ENCODE measurements at places on chromosomes 5 and 9.

GRCh38 chr9:78896479-78896878 is 599.6 kb downstream of the PSAT1 start:
- DNase-seq = no peak

DNA sequence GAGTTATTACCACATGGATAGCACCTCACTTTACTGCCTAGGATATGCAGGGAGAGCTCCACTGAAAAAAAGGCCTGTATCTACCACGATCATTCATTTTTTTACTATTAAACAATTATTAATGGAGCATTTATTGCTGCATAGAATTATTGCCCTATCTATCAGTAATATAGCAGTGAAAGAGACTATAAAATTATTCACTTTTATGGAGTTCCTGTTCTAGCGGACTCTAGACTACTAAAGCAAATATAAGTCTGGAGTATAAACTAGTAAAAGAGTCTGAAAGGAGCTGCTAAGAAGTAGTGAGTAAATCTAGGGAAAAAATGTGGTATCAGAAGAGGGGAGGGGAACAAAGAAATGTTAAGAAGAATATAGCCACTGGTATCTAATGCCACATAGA is 150.4 kb upstream of the CYLC2 start:
- no peak for DNase-seq

DNA sequence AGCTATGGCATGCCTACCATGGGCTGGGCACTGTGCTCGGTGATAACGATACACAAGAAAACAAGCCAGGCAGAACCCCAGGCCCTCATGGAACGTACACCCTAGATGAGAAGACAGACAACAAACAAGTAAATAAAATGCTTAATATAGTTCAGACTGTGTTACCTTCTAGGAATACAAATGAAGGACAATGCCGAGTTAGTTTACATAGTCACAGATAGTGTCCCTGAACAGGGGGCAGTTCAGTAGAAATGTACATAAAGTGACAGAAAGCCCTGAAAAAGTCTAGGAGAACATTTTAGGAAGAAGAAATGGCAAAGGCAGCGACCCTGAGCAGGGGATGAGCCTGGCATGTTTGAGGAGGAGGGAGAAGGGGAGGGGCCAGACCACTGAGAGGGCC is 21.7 kb downstream of the SLC22A5 start:
- DNase-seq = no peak

DNA sequence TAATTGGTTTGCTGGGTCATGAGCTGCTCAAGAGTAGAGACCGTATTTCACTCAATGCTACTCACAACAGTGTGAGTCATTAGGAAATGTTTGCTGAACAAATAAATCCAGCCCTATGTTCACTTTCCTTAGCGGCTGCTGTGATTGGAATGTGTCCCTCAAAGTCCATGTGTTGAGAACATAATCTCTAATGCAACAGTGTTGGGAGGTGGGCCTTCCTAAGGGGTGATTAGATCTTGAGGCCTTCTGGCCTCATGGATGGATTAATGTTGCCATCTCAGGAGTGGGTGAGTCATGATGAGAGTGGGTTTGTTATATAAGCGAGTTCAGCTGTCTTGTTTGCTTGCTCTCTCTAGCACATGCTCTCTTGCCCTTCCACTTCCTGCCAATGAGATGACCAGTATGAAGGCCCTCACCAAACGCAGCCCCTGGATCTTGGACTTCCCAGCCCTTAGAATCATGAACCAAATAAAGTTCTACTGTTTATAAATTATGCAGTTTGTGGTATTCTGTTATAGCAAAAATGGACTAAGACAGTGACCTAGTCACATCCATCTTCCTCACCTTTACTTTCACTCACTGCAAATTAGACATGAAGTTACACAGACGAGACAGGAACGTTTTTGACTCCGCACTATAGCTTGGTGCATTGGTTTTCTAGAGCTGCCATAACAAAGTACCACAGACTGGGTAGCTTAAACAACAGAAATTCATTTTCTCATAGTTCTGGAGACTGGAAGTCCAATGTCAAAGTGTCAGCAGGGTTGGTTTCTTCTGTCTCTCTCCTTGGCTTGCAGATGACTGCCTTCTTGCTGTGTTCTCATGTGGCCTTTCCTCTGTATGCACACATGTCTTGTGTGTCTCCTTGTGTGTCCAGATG is 50.9 kb upstream of the FAM169A start:
- DNase-seq = no peak

DNA sequence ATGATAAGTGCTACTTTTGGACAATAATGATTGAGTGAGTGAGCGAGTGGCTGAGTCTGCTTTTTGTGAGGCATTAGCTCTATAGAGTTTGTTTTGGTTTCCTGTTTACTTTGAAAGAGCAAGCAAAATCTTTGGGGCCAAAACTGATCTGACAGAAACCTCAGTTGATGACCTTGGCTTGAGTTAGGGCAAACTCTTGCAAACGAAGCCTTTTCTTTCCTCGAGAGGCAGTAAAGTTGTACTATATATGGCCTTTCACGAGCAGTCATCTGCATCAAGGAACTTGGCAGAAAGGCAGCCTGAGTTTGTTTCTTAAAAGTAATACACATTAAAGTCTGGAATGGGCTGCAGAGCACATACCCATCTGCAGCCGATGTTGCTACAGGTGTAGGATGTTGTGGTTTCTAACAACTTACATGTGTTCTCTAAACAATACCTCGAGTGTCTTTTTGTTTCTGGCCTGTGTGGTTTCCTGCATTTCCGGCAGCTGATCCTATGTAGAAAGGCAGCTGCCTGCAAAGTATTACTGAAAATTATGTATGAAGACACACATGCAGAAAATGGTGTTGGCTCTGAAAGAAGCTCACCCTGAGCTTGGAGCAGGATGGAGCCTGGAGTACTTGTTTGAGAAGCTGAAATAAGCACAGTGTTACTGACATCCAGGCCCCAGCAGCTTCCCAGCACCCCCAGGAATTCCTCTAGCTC is 60.8 kb downstream of the FOXD1 start:
- no peak for DNase-seq

- no peak for DNase-seq
These were observed at the start of gene GARNL3 for GRCh38 chr9:127264462-127265219. GARNL3 (plus strand) TSS chr9:127264774; CDS start chr9:127264878, 104 bp downstream.

- DNase-seq = no peak
These were observed 13.5 kb upstream of the WDR38 start for GRCh38 chr9:124839612-124840299.

- DNase-seq = no peak
These were observed 285.1 kb downstream of the GADD45G start for GRCh38 chr9:89889865-89890264.

GRCh38 chr9:88530051-88530450 is 4.9 kb upstream of the NXNL2 start:
- DNase-seq = no peak

- no peak for DNase-seq
These were observed 9.2 kb upstream of the PHYHD1 start for GRCh38 chr9:128911529-128912035.

- no peak for DNase-seq
These were observed 110.3 kb upstream of the CTSL start for GRCh38 chr9:87615547-87616148.

DNA sequence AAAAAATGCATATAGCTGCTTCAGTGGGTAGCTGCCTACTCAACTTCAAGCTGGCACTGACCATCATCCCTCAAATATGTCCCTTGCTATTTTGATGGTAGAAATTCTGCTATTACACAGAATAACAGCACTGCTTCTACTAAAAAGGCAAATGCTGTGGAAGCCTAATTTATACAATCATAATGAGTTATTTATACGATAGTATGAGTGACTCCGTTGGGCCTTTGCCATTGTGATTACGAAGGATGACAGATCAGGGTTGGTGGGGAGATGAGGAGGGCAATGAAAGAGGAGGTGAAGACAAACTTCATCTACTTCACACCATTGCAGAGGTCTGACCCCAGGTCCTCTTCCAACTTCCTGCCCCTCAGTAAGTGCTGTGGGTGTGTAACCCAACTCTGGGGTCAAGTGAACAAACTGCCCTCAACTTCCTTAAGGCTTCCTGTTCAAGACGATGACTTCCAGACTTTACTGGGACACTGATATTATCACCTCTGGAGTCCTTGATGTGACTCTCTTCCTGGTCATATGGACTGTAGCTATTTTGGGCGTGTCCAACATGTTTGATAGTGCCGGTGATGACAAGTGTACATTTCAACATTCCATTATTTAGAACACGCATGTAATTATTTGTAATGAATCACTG is 74.1 kb upstream of the RPS23 start:
- no peak for DNase-seq

DNA sequence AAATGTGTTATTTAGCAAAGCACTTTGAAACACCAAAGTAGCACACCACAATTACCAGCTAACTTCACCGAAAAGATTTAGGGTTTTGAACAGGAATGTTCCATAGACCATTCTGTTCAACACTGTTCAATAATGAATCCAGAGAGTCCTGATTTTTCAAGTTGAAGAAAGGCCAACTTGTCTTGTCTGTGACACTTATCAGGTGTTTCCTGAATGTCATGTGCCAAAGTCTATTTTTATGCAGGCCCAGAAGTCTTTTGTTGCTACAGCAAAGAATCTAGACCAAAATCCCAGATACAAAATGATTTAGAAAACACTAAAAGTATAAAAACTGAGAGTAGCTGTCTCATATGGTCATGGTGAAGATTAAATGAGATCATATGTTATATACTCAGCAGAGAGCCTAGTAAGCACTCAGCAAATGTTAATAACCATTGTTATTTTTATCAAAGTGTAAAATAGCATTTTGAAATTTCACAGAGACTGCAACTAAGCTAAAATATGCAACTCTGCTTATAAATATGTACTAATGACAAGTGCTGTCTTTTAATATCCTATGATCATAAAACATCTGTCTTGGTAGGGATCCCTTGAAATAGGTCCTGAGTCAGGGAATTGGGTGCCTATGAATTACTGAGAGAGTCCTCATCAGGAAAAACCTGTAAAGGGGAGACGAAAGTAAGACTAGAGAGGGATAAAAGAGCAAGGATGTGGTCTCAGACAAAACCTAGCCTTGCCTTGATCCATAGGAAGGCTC is 122.4 kb upstream of the SLC12A2 start:
- no peak for DNase-seq

DNA sequence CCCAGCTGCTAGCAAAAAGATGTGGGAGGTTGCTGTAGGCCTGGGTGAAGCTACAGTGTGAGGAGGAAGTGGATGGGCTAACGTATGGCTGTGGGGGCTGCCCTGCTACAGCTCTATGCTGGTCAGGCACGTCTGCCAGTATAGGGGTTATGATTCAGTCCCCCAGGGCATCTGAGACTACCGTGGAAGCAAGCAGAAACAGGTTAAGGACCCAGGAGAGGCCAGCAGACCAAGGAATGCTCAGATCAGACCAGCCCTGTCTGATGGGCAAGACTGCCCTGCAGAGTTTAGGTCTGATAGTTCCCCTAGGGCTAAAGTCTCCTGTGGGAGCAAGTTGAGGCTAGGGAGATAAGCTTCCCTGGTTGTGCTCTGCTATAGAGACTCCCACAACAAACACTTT is 416.1 kb upstream of the CTNND2 start:
- DNase-seq = no peak

DNA sequence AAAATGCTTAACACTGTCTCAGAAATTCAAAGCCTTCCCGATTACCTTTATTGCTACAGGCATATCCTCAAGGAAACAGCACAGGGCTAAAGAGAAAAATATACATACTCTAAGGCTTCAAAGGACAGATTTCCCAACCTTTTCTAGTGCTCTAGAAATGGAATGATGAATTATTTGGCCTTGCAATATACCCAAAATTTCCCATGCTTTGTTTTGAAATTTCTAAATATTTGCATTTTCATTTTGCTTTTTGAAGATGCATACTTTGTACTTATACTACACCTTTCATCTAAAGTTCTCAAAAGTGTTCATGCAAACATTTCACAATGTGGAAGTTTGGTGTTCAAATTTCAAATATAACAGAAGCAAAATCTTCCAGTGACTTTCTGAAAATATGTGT is 312.7 kb upstream of the PDE4D start:
- DNase-seq = no peak

- DNase-seq = no peak
These were observed 10.6 kb downstream of the TMEM167A start for GRCh38 chr5:83066548-83067110.

DNA sequence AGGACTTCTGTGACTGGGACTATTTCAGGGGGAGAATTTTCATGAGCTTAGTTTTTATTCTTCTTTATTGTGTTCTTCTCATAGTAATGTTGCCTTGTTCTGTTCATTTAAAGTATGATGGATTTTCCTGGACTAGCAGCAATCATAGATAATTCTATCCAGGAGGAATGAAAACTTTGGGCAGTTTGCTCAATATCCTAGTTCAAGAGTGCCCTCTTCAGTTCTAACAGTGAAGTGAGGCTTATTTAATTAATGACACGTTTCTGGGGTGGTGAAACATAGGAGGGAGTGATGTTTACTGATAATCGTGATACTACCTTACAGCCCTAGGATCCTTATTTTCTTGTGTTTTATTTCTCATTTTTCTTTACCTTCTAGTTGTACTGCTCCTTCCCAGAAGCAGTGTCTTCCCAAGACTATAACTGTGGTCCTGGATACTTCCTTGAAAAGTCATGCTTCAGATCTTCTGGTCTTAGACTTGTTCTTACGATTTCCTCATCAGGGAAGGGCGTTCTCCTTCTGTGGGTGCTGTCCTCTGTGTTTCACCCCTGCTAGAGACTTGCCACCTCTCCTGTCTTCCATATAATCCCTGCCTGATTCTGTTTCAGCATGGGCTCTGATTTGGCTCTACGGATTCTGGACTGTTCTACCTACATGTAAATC is 57.4 kb downstream of the CFAP95 start:
- DNase-seq = no peak

DNA sequence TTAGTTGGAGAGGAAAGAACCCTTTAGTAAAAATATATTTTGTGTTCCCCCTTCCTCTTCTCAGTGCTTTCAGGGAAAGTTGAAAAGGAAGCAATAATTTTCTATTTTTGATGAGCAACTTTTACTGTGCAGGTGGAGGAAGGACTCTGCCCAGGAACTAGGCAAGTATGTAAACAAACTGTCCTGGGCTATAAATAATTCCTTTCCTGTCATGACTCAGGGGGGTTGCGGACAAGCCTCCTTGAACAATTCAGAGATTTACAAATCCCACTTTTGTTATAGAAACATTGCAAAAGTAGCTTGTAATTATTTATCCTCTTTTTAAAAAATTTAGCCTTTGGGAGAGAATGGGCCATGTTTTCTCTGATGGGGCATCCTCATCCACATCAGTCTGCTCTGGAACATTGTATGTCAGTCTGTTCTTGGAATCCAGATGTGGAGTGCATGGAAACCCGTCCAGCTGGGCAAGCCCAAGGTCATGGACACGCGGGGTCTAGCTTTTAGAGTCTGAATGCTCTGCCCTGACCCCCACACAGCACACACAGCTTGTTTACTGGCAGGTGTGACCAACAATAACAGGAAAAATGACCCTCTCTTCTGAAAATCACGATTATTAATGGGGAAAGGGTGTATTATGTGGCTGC is 127.6 kb downstream of the GADD45G start:
- no peak for DNase-seq

- no peak for DNase-seq
These were observed 158.6 kb upstream of the PPP1R26 start for GRCh38 chr9:135320943-135321342.

All from esophagus squamous epithelium (tissue), 5 donors.